Epithelial cell of proximal tubule (primary cell): ENCODE measurements at places on chromosomes 2 and 18. TPM values are rescaled to one million over a fixed set of nuclear protein-coding genes. Genes with fewer than 3 reads are reported as not detected.

GRCh38 chr18:22932885-22933205, 283 bp upstream of the RBBP8 start:
- no peak for DNase-seq

ELP2 gene
- total RNA-seq: 45.1 and 46.1 TPM in 2 replicates

DNA sequence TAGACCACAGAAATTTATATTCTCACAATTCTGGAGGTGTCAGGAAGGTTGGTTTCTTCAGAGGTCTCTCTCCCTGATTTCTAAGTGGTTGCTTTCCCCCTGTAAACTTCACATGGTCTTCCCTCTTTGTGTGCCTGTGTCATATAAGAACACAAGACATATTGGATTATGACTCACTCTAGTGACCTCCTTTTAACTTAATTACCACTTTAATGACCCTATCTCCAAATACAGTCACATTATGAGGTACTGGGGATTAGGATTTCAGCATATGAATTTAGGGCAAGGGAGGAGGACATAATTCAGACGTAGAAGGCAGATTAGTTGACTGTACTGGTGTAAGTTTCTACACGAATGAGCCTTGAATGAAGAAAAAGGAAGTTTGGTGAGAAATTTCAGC, 38.2 kb upstream of the EPHA4 start:
- no peak for DNase-seq

- DNase-seq: no peak
Observed at GRCh38 chr2:109676346-109676902, 62.3 kb downstream of the SOWAHC start.

DNA sequence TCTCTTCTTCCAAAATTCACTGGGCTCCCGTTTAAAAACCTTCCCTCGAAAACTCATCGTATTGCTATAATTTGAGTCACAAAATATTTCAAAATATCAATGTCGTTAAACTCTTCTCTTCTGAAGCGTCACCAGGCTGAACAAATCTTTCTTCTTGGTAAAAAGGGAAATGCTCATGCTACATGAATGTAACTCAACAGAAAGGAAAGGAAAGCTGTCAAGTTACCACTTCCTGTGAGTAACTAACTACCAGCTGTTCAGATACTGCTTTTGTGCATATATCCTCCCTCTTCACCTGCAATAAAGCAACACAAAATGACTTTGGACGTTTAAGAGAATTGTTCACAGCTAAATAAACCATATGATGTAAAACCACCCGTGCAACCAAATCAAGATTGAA, 95.4 kb downstream of the DOCK10 start:
- DNase-seq: no peak

DNA sequence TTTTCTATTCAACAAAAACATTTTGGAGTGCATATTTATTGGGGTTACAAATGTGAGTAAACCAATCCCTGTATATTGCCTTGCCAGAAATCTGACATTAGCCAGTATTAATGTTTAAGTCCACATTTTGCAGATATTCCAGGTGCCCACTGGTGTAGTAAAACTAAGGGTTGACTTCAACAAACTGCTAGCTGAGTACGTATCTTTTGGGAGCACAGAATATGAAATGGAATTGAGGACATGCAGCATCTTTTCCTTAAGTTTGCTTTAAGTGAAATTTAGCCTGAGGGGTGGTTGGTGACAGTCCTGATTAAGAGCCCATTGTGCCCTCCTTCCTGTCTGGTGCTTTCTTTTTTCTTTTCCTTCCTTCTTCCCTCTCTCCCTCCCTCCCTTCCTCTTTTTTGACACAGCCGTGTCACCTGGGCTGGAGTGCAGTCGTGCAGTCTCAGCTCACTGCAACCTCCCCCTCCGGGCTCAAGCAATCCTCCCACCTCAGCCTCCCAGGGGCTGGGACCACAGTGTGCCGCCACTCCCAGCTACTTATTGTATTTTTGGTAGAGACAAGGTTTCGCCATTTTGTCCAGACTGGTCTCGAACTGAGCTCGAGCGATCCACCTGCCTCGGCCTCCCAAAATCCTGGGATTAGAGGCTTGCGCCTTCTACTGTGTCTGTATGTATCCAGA, 1.6 kb downstream of the NUP35 start:
- DNase-seq: no peak

- DNase-seq: no peak
Observed at GRCh38 chr18:62939433-62939832, 224.1 kb downstream of the PHLPP1 start.

DNA sequence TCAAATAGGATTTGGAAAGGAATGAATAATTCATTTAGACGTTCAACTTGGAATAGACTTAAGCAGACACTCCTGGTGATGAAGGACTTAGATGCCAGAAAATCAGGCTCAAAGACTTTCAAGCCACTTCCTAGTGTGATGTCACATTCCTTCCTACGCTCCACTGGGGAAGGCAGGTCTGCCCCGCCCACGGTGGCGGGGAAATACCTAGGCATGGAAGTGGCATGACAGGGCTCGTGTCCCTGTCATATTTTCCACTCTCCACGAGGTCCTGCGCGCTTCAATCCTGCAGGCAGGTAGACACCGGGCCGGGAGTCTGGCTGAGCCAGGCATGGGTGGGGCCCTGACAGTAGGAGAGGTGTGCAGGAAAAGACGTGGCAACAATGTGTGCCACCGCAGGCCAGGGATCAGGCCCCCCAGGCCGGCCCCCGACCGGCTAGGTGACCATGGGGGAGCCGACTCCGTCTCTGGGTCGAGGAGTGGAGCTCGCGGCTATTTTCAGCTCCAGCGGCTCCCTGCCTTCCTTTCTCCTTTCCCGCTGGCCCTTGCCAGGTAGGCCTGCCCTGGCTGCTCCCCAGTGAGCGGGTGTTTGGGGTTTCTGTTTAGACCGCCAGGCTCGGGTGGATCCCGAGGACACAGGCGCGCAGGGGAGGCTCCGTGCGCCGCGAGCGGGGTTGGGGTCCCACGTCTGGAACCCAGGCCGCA, at the start of gene IL1RL2:
IL1RL2 (plus strand) TSS at position 233 of the 705 bp plus-strand sequence. CDS start 845 bp downstream, outside the sequence.
- DNase-seq: no peak

GRCh38 chr18:56787390-56787789, 136.2 kb downstream of the WDR7 start:
- no peak for DNase-seq
